NCI-H2081 (cell line): ENCODE measurements at places on chromosomes 12 and 14.

DNA sequence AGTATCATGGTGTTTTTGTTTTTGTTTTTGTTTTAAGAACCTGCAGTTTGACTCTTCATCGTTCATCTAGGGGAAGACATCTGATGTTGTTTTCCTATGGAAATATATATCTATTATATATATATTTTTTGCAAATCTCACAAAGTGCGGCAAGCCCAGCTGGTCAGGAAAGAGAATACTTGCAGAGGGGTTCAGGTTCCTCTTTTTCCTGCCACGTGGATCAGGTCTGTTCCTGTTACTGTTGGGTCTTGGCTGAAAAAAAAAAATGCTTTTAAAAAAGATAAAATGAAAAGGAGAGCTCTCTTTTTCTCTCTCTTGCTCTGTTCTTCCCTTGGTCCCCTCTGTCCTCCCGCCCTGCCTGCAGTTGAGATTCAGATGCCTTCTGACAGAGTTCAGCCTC, 179.4 kb upstream of the BCL2L14 start:
- no peak for DNase-seq

- DNase-seq = no peak
Measured at GRCh38 chr14:44699391-44699790, 192.3 kb upstream of the FSCB start.

DNA sequence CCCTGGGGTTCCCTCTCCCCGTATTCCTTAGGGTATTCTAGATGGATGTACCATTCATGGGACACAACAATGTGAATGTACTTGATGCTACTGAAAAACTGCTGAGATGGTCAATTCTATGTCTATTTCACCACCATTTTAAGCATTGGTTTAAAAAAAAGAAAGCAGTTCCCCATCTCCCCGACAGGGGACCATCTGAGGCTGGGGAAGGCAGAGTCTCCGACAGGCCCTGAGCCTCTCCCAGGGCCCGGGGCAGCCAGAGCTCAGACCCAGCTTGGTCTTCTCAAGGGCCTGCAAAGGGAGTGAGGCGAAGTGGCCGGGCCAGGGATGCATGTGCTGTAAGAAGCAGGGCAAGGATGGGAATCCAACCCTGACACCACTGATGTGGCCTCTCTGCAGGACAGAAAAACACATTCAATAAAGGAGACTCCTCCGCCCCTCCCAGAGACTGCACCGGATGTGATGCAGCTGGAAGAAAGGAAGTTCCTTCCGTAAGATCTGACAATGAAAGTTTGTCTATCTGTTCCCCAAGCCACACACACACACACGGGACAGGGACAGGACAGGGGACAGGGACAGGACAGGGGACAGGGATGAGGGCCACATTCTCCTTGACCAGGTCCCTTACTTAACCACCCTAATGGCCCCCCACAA, 234.1 kb downstream of the BCL11B start:
- no peak for DNase-seq

- no peak for DNase-seq
Measured at GRCh38 chr14:31572955-31573354, 11.8 kb downstream of the NUBPL start.

DNA sequence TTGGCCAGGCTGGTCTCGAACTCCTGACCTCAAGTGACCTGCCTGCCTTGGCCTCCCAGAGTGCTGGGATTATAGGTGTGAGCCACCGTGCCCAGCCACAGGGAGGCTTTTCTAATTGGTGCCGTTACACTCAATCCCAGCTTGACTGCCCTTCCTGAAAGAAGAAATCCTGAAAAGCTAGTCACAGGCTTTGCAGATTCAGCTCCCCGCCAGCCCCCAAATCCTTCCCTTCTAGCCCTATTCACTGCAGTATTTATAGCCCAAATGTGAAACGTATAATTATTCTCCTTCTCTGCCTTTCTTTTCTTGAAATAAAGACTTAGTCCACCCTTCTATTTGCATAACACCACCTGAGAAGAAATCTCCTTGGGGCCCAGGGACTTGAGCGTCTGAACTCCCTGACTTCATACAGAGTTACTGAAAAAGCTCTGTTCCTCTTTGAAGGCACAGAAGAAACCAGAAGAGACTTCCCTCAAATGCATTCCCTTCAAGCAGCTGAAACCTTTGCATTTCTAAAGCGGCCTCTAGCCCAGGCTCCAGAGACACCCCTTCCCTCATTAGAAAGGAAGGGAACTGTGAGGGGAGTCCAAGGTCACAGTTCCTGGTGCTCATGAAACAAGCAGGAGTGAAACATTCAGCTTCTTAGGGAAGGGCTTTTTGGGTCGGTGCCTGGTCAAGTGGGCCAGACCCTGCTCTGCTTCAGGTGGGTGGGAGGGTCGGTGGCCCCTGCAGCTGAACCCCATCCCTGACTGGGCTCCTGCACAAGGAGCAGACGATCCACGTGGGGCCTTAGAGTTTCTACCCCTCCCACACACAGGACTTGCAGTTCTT, 42.3 kb upstream of the BATF start:
- no peak for DNase-seq

GRCh38 chr14:68849416-68849815, 56.5 kb upstream of the ZFP36L1 start:
- no peak for DNase-seq

GRCh38 chr12:25718081-25718731, 165.1 kb upstream of the LMNTD1 start:
- DNase-seq = no peak

DNA sequence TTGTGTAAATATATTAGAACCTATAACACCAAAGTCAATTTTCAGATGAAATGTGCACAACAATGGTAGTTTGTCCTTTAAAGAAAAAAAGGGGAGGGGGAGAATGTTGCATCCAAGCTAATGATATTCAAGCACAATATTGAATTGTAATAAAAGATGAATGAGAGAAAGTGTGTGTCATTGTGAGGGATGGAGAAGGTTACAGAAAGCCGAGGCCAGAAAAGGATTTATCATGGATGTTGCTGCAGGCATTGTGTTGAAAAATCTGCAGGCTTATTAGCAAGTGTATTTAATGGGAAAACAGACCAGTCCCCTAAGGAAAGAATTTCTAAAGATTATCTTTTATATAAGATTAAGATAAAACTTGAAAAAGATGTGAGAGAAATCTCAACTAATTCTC, 186.5 kb downstream of the SPTSSA start:
- no peak for DNase-seq

DNA sequence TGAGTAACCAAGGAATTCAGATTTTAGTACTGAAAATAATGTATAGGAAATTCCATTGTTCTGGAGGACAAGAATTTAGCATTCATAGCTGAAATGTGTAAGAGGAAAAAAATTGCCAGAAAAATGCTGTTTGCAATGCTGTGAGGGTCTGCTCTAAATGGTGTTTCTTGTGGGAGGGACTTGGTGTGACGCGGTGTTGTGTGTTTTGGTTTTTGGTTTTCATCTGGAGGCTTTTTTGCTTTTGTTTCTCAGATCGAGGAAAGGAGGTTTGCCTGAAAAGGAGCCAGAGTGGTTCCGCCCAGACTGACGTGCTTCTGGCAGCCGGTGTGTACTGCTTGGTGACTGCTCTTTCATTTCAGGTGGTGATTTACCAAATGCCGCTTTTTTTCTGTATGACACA, 211.8 kb upstream of the HMGA2 start:
- no peak for DNase-seq

DNA sequence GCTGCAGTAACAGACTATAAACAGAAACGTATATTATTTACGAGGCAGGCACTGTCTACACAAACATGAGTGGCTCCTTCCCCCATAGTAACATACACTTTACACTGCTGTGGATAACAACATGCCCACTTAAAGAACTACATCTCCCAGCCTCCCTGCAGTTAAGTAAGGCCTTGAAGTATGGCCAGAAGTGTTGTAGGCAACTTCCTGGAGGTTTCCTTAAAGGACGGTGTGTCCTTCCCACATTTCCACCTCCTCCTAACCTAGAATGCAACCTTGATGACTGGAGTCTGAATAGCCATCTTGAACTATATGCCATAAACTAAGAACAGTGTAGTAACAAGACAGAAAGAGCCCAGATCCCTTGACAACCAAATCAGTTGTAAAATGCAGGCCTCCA, 20.3 kb downstream of the MED13L start:
- DNase-seq = no peak

DNA sequence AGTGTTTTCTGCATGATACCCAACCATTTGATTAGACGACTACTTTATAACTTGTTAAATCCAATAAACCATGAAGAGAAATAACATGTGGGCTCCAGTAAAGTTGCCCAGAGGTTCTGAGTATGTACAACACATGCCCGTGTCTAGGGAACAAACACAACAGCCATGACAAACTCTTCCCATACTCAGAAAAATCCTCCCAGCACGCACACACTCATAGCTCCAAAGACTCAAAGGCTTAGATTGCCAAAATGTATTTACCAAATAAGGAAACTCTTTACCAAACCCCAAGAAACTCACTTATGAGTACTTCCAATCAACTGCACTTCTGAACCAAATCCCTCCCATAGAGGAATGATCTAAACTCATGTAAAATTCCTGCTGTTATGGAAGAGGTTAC, 17.3 kb downstream of the SART3 start:
- no peak for DNase-seq

DNA sequence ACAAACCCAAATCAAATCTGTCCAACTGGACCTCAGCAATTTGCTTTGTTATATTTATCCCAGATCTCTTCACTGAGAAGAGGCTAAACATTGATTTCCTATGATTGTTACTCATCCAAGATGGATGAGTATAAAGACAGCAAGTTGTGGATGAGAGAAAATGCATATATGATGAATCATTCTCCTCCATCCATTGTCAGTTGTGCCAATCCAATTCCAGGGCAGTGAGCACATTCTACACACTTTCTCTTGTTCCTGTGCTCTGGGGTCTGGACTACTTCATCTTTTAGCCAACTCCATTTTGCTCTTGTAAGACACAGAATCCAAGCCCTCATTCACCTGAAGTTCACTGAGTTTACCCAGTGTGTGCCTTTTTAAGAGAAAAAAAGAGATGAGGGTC, 105.7 kb downstream of the GCH1 start:
- DNase-seq = no peak

GRCh38 chr14:77212943-77213678, 31.5 kb downstream of the TMEM63C start:
- DNase-seq = peak; percentile 53

DNA sequence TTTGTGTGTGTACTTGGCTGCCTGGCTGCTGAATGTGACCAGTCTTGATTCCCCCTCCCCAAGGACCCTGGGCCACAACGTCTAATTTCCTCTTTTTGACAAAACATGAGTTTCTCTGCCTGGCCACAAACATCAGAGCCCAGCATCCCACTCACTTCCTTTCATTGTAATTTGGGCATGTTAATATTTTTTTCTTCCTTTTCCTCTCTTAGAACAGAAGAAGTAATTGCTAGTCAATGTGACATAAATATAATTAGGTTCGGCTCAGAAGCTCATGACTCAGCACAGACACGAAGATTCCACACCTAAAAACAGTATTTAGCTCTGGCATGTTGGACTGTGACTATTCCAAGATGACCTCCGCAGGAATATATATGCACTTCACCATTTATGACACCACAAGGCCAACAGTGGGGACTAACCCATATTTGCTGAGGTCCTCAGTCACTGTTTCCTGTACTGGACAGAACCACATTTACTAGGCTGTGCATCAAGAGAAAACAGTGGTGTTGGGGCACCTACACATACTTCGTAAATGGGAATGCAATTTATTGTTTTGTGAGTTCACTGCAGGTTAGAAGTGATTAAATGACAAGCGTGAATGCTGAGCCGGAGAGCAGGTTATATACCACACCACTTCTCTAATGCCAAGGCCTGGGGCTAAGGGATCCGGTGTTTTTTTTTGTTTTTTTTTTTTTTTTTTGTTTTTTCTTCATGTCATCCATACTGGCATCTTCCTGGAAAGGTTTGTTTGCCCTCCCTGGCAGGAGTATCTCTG, 4.2 kb downstream of the GSG1 start:
- no peak for DNase-seq

GRCh38 chr12:4266990-4267389, 6.6 kb upstream of the CCND2 start:
- DNase-seq = no peak

- DNase-seq = no peak
Measured at GRCh38 chr12:1434296-1434955, 160.0 kb downstream of the FBXL14 start.

GRCh38 chr12:130041983-130042812, 120.1 kb upstream of the FZD10 start:
- DNase-seq = peak; percentile 7

- DNase-seq = no peak
Measured at GRCh38 chr12:1913377-1914113, 4.9 kb downstream of the CACNA2D4 start.

DNA sequence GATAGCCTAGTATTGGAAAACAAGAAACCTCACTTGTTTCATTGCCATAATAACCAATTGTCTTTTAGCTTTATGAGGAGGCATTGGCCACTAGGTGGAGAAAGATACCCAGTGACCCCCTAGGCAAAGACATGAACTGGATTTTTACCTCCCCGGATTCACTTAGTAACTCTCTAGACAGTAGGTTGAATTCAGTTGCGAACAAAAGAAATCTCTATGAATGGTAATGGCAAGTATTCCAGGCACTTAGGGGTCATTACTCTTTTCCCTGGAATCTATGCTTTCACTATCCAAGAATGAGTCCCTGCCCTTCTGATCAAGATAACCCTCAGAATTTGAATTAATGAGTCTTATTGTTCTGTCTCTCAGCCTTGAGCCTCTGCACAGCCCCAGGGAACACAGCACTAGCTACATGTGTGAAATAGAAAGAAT, 29.5 kb upstream of the RHOJ start:
- peak; percentile 81 for DNase-seq

GRCh38 chr14:80133457-80133856, 77.8 kb downstream of the DIO2 start:
- DNase-seq = no peak

DNA sequence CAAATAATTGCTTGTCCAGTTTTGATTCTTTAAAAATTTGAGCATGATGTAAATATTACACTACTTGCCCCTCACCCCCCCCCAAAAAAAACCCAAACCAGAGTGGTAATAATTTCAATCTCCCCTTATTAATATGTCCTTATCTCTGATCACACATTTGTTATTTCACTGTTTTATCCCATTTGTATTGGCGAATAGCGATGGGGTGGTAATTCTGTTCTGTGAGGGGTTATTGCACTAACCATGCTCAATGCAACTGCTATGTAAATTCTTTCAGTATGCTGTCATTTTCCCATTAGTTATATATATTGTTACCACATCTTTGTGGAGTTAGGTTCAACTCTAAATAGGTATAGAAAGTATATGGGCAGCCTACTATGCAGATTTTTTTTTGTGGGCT, 1.1 kb downstream of the RIMKLB start:
- no peak for DNase-seq

DNA sequence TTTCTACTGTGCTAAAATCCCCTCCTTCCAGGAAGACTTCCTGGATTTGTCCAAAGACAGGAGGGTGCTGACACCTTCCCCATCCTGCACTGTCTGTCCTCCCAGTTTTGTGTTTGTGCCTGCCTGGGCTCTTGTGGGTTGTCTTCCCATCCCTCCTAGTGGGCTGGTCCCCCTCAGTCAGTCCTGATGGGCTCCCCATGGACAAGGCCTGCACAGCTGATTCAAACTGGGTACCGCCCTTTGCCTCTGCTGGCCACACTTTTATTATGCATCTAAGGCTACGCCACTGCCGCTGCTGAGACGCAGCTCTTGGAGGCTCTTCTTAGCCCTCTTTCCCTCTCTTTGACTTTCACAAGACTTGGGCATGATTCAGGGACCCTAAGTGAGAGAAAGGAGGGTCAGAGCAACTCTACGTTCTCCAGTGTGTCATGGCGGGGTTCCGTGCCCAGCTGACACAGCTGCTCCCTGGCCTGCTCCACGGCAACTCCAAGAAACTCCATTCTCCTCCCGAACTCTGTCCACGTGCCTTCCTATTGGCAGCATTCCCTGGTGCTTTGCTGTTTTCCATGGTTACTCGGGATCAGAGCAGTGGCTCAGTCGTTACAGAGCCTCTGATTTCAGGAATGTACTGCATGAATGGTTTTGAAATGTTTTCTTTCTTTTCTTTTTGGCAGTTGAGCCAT, 3.8 kb upstream of the KRT85 start:
- no peak for DNase-seq
